ENCODE measurements at places on chromosomes 4 and X.

GRCh38 chr4:156803056-156803455 lies 168.5 kb downstream of the PDGFC start:
- no peaks in the 10 kb centered on the region for H3K27me3 ChIP-seq
- H3K36me3 ChIP-seq: no peaks in the 10 kb centered on the region
- DNase-seq: no peak
- H3K4me3 ChIP-seq: no peak overlapping the region
- H3K4me1 ChIP-seq: no peaks in the 10 kb centered on the region

GRCh38 chrX:331151-331824 lies 12.7 kb upstream of the GTPBP6 start:
- H3K27ac ChIP-seq: no peak overlapping the region
- DNase-seq: peak; percentile 48
- no peaks in the 10 kb centered on the region for H3K27me3 ChIP-seq
- H3K36me3 ChIP-seq: no peaks in the 10 kb centered on the region
- peaks cover 8% of the 10 kb centered on the region for H3K4me1 ChIP-seq

DNA sequence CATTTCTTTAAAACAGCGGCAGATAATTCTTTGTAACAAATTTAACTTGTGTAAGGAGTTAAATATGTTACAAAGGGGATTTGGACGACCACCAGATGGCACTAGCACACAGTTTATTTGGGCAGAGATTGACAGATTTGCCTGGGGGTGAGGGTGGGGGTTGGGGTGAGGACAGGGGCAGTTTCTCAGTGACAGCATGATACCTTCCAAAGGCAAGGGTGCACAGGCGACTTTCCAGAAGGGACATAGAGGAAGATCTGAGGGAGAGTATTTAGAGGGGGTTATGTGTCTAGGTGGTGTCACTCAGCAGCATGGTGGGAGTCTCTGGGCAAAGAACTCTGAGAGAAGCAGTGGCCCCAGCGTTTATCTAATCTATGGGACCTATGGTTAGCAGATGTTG lies 9.6 kb upstream of the TMA16 start:
- no peak overlapping the region for H3K27ac ChIP-seq
- peak; percentile 63 for DNase-seq
- H3K27me3 ChIP-seq: no peaks in the 10 kb centered on the region
- no peak overlapping the region for H3K4me3 ChIP-seq

GRCh38 chr4:13097971-13098370 lies 386.2 kb downstream of the RAB28 start:
- no peaks in the 10 kb centered on the region for H3K27me3 ChIP-seq
- H3K36me3 ChIP-seq: no peaks in the 10 kb centered on the region
- DNase-seq: no peak
- no peak overlapping the region for H3K27ac ChIP-seq
- no peaks in the 10 kb centered on the region for H3K4me1 ChIP-seq

DNA sequence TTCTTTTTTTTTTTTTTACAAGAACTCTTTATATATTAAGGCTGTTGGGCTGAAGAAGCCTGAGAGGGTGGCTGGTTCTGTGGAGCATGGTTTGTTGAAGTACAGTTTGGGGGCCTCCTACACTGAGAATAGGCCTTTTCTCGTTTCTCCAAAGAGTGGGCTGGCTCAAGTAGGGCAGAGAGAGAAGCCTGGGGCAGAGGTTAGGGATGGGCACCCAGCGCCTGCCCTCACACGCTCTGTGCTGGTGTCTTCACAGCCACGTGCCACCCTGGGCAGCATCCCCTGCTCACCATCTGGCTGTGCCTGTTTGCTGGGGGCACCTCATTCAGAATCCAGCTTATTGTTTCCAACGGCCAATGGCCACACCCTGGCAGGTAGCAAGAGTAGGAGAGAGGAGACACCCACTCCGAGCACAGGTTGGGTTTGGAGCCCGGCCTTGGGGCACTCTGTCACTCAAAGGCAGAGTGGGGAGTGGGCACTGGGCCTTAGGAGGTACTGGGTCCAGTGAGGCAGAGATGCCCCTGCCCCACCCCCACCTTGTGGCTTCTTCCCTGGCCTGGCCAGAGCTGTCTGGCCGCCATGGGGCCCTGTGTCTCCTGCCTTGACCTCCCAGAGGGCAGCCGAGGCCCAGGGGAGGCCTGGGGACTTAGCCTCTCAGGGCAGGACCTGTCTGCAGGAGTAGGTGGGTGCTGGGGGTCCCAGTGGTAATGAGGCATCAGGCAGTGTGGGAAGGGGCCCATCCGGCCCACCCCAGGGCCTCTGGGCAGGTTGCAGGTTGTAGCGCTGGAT lies 2.9 kb downstream of the MSANTD1 start:
- DNase-seq: no peak
- no peaks in the 10 kb centered on the region for H3K4me1 ChIP-seq
- no peaks in the 10 kb centered on the region for H3K36me3 ChIP-seq
- H3K27me3 ChIP-seq: no peaks in the 10 kb centered on the region

DNA sequence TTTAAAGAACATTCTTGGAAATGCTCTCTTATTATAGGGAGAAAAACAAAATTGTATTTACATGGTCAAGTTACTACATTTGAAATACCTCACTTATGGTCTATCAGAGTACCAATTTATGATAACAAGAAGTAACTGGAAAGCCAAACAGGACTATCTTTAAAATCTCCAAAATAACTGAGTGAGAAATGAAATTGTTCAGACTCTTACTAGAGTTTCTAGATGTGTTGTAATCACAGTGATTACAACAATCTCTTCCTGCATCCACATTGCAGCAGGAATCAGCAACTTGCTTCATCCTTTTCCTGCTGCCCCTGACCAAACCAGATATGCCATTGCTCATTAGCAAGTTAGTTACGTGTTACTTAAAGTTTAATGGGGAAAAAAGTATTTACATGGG lies 245.2 kb upstream of the SMIM31 start:
- no peak overlapping the region for H3K4me3 ChIP-seq
- DNase-seq: no peak
- no peaks in the 10 kb centered on the region for H3K36me3 ChIP-seq

DNA sequence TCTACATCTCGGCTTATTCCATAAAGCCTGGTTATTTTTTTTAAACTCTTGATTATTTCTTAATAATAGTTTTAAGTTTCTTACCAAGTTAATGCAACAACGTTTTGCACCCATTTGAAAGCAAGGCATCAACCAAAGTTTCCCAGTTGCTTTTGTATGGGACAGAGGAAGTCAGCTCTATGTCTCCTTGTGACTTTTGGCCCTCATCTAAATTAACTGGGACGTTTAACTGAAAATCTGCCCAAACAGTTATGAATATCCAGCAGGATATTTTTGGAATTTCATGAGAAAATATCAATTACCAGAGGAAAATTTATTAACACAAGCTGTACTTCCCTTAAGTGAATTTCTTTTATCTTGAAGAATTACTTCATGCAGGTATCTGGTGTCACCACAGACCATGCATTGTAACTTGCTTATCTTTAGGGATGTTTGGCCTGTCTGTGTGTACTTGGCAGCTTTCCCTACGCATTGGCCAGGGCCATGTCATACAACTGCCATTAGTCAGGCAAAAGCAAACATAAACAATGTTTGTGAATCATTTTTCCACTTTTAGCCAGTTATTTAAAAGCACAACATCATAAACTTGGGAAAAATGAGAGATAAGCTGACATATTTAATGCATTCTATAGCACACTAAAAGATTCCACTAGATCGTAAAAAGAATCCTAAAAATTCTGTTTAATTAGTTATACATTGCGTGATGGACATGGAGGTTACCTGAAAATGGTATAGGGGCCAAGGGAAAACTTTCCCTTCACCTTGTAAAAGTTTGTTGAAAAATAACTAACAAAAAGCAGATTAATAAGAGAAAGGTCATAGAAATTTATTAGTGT lies 101.4 kb upstream of the PDE5A start:
- no peaks in the 10 kb centered on the region for H3K36me3 ChIP-seq
- no peaks in the 10 kb centered on the region for H3K4me1 ChIP-seq
- H3K27me3 ChIP-seq: no peaks in the 10 kb centered on the region
- H3K4me3 ChIP-seq: no peak overlapping the region

DNA sequence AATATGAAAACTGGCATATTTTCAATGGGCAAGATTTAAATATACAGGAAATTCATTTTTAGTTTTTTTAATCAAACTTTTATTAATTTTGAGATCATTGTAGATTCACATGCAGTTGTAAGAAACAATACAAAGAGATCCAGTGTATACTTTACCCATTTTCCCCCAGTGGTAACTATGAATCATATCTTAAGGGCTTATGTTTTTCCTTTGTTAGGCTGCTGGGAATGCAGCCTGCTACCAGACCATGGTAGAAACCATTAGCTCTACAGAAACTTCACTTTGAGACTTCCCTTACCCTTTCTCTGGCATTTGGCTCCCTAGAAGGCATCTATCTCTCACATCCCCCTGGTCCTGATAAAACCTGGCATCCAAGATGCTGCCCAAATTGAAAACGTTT lies 147.6 kb upstream of the EOLA2 start:
- no peaks in the 10 kb centered on the region for H3K4me1 ChIP-seq
- H3K4me3 ChIP-seq: no peak overlapping the region

DNA sequence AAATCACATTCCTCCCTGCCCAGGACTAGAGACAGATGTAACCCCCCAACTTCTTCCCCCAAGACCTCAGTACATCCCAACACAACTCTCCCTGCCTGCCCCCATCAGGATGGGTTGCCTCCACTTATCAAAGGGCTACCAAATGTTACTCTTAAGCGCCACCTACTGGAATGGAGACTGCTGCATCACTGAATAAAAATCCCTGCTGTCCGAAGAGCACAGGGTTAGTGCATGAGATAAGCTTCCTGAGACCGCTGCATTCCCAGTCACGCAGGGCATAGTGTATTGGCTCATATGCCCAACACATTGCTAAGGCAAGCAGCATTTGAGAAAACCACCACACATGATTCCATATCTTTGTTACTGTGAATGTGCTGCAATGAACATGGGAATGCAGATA lies 544.5 kb downstream of the PPP4R3C start:
- no peaks in the 10 kb centered on the region for H3K27me3 ChIP-seq
- H3K36me3 ChIP-seq: no peaks in the 10 kb centered on the region
- H3K4me1 ChIP-seq: no peaks in the 10 kb centered on the region
- no peak overlapping the region for H3K4me3 ChIP-seq
- DNase-seq: no peak

- no peaks in the 10 kb centered on the region for H3K27me3 ChIP-seq
- no peak overlapping the region for H3K4me3 ChIP-seq
- no peak for DNase-seq
Observed at GRCh38 chr4:153246446-153247115, 42.3 kb downstream of the TRIM2 start.

DNA sequence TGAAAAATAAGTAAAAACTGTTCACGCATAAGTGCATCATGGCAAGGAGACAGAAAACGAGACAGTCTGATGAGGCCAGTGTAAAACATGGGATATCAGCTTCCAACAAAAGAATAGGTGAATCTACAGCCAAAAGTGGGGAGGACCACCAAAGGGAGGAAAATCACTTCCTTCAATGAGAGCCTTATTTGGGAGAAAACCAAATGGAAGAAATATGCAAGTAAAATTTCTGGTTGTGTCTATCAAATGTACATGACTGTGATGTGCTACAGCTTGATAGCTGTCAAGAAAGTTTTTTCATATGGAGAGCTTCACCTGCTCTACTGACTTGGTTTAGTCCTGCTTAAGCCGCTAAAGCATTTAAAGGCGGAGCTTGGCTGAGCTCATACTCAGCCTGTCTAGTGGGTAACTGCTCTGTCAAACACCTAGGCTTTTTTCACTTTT lies 66.2 kb downstream of the MAGEA1 start:
- H3K36me3 ChIP-seq: no peaks in the 10 kb centered on the region
- no peaks in the 10 kb centered on the region for H3K27me3 ChIP-seq
- H3K27ac ChIP-seq: no peak overlapping the region
- DNase-seq: no peak
- H3K4me1 ChIP-seq: no peaks in the 10 kb centered on the region

DNA sequence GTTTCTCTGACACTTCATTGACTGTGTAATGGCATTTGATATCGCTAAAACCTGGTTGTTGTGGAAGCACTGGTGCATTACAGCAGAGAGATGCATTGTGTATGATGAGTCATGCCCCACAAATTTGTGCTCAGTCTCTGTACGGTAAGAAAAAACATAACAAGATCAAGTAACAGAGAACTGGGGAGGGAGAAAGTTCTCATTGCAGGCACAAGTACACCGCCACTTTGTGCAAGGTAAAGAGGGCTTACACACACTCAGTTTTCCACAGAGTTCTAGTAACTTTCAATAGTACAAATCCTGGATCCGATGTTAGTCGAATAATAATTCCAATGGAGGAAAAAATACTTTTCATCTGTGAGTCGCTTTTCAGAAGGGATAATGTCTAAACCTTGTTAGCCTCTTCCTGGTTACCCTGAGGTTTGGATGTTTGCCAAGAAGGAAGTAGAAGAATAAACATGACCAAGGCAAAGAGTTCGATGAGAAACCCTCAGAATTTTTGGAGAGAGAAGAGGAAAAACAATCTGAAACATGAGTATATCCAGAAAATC lies 512.5 kb upstream of the SLIT2 start:
- H3K4me1 ChIP-seq: no peaks in the 10 kb centered on the region
- DNase-seq: no peak
- H3K4me3 ChIP-seq: no peak overlapping the region
- H3K36me3 ChIP-seq: no peaks in the 10 kb centered on the region
- H3K27ac ChIP-seq: no peak overlapping the region
- H3K27me3 ChIP-seq: no peaks in the 10 kb centered on the region

- H3K27ac ChIP-seq: no peak overlapping the region
- no peak overlapping the region for H3K4me3 ChIP-seq
- DNase-seq: no peak
- H3K36me3 ChIP-seq: no peaks in the 10 kb centered on the region
- H3K4me1 ChIP-seq: no peaks in the 10 kb centered on the region
- no peaks in the 10 kb centered on the region for H3K27me3 ChIP-seq
Observed at GRCh38 chrX:17616936-17617335, 120.4 kb upstream of the SCML1 start.

DNA sequence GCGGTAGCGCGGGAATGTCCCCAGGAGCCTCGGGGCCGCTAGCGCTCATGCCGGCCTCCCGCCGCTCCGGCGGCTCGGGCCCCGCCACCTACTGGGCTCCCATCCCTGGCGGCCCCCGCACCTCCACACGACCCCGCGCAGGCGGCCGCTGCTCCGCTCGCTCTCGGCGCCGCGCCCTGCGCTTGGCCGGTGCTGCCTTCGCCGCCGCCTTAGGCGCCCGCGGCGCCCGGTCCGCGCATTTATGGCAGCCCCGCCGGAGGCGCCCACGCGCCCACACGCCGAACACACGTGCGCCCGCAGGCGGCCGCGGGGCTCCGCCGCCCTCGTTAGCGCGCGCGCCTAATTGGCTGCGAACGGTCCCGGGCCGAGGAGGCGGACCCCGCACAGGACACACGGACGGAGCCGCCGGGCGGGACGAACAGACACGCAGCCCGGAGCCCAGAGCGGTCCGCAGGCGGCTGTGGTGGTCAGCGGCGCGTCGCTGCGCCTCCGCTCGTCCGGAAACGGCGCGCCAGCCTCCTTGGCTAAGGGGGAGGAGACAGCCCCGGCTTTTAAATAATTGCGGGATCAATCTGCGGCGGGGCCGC lies at the start of gene NKX1-1:
NKX1-1 (minus strand) TSS at position 49 of the 587 bp plus-strand sequence; CDS start at position 49, 0 bp downstream.
- DNase-seq: no peak
- no peak within 1 kb of the TSS for H3K27ac ChIP-seq
- H3K27me3 ChIP-seq: peaks cover 17% of the 10 kb centered on the region
- no peaks in the 10 kb centered on the region for H3K36me3 ChIP-seq
- no peak within 1 kb of the TSS for H3K4me3 ChIP-seq

Measured in CD8-positive, alpha-beta memory T cell (primary cell).